ENCODE measurements at places on chromosomes 3 and 15.

DNA sequence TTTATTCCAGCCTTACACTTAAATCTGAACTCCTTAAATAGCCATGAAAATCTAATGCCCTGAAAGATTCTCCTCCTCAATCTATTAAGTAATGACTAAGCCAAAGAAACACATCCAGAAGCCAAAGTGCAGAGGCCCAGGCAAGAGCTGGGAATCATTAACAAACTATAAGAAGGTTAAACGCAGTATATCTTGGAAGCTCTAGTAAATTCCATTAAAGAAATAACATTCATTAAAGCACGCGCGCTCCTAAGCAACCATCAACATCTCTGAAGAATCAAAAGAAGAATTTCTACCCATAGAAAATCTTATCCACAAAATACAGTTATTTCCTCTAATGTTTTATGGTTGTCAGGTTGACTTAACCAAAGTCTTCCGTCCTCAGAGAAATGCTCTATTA, 29.5 kb downstream of the MB21D2 start:
- no peak for DNase-seq

DNA sequence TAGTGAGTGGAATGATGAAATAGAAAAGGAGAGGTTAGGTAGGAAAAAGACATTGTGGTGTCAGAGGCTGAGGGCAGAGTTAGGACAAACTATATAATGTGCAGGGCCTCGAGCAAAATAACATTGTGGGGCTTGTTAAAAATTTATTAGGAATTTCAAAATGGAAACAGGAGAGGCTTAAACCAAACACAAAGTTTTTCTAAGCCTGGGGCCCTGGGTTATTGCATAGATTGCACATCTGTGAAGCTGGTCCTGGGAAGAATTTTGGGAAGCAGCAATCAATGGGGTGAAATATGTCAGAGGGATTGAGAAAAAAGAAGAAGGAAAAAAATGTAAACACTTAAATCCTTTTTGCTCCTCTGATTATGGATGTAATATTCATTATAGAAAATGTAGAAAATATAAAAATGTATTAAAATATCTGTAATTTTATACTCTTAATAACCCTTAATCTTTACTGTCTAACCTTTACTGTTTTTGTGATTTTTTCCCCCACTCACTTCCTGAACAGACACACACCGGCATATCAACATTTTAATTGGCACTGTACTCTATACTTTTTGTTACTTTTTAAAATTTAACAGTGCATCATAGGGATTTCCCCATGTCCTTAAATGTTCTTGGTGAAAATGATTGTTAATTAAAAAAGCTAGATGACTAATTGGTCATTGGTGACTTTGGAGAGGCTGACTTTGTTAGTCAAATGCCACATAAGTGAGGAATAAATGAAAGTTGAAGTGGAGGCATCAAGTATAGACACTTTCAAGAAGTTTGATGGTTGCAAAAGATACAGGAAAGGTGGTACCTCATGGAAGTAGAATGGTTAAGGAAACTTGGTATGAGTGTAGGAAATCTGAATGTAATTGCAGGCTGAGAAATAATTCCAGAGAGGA, 183.4 kb downstream of the NFKBIZ start:
- no peak for DNase-seq

DNA sequence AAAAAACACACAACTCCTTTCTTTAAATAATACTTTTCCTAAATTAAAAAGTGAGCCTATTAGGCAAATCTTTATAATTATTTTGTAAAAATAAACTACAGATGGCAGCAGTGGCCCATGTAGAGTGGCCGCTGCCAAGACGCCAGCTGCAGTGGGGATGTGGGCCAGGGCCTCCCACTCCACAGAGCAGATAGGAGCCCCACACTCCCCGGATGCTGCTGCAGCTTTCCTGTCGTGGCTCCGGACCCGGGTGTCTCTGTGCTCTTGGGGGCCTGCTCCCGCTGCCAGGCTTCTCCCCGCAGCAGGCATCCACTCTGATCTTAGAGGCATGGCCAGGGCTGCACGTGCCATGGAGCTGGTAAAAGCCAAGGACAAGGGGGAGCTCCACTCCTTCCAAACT, 67.5 kb downstream of the PROS1 start:
- no peak for DNase-seq

DNA sequence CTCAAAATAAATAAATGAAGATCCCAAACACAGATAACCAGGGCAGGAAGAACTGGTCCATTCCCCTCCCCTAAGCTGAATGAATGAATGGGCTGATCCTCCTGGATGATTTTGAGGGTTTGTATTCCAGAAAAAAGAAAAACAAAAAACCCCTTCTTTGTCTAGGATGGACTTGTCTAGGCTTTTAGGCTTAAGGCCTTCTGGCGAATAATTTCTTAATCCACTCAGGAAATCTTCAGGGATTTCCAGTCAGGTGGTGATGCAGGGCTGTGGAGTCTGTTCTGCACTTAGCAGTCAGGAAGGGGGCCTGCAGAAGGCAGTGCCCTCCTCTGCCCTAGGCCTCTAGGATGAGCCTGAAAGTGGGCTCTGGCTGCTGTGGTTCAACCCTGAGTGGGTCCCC, 52.1 kb downstream of the BDH1 start:
- DNase-seq: peak; percentile 65

DNA sequence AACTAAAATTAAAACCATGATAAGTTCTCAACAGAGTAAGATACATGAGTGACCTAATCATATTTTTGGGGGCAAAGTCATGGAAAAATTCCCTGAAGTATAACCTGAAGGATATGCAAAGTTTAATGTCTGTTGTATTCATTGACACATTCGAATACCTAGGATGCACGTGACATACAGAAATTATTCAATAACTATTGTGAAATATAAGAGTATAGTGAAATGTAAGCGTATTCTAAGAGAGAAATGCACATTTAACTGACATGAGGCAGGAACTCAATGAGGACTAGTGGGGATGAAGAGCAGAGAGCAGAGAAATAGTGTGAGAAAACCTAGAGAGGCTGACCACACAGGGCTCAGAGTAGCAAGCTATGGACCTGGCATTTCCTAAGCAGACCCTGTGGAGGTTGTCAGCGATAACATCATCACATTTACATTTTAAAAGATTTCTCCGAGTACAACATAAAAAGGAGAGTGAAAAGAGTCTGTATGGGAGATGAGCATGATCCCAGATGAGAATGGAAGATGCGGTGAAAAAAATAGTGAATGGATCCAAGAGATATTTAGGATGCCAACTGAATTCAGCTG, 588.8 kb downstream of the MAGI1 start:
- no peak for DNase-seq

DNA sequence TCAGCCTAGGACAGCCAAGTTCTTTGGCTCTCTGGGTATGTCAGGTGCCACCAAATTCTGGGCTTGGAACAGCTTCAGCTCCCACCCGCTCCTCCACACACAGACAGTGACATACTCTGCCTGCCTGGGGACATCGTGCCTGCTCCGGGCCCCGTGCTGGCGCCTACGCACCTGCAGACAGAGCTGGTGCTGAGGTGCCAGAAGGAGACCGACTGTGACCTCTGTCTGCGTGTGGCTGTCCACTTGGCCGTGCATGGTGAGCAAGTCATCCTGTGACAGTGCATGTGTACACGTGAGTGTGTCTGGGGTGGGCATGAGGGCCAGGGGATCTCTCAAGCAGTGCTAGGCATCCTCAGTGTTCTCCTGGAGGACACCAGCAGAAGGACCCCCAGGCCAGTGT, 922 bp downstream of the IL17RC start:
- DNase-seq: no peak

DNA sequence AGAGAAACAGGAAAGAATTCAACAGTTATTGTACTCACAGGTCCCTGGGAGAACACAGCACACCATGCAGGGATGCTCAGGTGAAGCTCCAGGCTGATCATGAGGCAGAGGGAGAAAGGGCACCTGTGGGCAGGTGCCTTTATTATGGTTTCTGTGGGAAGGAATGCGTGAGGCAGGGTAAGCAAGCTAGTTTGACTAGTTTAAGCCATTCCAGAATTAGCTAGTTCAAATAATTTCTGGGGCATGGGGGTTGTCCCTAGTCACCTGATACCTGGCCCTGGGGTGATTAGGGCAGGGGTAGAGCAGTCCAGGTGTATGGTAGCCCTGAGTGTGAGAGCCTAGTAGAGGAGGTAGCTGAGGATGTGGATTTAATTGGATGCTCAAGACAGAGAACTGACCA, 47.9 kb upstream of the DCLK3 start:
- DNase-seq: no peak

DNA sequence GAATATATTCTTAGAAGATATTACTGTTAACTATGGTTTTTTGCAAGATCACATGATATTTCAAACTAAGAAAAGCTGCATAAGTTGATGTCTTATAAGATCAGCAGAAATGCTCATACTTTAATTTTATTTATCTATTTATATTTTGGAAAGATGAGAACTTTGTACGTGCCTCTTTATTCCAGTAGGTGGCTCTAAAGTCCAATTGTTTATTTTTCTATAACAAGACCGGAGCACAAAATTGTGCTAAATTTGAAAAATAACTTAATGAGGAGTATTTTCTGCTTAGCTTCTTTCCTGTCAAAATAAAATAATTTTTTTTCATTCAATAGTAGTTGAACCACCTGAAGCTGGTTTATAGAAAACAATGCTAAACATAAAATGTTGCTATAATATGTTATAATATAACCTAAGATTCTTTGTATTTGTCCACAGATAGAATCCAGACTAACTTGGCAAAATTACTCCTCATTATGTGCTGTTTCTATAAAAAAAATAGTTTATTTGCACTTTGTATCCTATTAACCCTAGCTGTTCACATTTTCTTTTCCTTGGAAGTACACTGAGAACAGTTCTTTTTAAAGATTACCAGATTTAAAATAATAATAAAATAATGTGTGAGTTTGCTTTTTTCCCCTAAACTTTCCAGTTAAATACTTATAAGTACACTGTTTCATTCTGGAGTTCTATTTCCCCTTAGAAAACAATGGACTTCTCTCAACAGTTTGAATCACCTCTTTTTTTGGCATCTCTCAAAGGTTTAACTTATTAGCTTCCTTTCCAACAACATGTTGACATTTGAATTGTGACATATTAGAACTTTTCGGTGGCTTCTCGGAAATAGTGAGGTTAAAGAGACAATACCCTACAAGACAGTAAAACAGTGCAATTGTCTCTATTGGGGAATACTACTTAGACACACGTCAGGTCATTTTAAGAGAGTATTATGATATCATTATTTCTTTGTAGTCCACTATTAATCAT, 530.0 kb downstream of the MECOM start:
- DNase-seq: peak; percentile 52

DNA sequence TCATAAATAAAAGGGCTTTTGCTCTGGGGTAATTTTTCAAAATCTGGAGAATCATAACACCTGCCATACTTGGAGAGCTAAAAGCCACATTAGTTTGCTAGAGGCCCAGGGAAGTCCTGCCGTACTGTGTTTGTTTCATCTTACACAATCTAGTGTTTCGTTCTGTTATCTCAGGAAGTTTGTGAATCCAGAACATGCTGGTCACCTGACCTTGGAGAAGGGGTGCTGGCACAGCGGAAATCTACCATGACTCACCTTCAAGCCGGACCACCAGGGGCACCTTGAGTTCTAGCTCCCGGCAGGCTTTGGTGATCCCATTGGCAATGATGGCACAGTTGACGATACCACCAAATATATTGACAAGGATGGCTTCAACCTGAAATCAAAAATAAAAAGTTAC, 253.9 kb downstream of the SUCLG2 start:
- DNase-seq: no peak

DNA sequence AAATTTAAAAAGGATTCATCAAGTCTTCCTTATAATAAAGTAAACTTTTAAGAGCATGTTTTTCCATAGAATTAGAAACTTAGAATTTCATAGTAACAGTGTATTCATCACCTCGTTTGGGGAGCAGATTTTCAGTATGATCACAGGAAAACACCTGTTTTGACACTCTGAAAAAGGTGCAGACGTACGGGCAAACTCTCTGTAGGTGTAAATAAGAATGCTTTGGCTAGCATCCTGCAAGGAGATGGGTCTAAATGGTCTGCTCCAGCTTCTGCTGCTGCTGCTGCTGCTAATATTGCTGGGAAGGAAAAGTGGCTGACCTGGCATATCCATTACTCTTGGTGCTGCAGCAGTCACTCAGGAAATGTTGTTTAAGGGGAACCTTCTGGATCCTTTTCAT, 66.0 kb downstream of the MBNL1 start:
- DNase-seq: no peak

DNA sequence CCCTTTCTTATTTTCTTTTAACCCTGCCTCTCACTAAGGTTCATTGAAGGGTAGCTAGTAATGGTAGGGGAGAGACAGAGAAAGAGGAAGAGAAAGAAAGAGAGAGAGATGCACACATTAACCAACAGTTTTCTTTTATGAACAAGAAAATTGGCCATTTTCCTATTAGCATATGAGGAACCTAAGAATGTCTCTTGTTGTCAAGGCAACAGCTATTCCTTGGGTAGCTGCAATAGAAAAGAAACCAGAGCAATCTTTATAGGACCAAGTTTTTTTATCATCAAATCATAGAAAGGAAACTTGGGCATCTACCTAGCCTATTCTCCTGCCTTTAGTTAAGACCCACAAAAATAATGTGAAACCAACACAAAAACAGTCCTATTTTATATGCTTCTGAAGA, 15.0 kb upstream of the CCDC39 start:
- DNase-seq: no peak
